Left kidney (tissue), 8 donors: ENCODE measurements at places on chromosomes 1 and 21. TPM values are rescaled to one million over a fixed set of nuclear protein-coding genes. Genes with fewer than 3 reads are reported as not detected.

The OR6K3 gene
- 0.10 TPM for polyA plus RNA-seq

DNA sequence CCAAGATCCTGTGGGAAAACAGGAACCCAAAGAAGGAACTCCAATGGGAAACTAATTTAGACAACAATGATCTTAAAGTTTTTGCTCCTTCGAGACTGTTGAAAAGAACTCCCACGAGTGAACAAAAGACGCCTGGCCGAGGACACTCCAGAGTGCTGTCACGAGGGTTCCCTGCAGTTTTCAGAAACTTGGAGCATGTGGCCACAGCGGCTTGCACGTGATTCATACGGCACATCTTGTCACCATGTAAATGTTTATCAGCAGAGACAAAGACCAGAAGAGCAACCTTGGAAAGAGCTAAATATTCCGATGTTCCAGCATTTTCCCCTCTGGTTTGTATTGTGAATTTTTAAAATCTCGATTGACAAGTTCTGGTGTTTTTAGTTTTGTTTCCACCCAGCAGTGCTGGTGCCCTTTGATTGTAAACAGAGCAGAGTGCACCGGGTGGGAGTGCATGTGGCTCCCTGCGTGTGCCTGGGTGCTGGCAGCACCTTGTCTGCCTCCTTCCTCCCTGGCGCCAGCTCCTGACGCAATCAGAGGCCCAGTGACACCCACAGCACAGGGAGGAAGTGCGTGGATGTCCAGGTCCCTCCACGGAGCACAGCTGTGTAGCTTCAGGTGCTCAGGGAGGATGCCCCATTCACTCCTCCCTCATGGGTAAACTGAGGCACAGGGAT is 23.0 kb downstream of the LRRC3 start:
- no peak for DNase-seq

DNA sequence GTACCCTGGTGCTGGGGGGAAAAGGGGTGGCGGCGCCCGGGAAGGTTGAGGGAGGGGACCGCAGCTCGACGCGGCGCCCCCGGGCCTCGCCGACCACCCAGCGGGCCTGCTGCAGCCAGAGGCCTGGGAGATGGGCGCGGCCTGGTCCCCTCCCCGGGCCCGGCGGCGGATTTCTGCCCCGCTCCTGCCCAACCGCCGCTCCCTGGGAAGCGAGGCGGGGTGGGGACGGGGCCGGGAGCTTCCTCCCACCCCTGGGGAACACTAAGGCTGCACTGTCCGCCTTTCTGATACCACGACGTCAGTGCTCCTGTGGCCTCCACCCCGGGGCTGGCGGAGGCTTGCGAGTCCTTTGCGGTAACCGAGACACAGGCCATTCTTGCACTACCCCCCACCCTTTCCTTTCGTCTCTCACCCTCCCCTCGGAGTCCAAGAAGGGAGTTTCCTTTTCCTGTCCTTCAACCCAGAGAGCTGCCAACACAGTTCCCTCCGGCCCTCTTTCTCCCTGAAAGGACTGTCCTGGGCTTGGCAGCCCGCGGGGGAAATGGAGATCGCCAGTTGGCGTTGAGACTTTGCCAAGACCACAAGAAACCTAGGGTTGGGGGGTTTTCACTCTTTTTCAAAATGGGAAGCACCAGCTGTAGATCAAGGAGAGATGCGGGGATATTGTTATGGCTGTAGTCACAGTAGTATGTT is 742 bp downstream of the SH3GLB1 start:
- peak; percentile 60 for DNase-seq

GRCh38 chr1:98898940-98899339 is 105.7 kb downstream of the PLPPR5 start:
- DNase-seq = no peak

- DNase-seq = no peak
Observed at GRCh38 chr1:39081271-39082009, 55.3 kb downstream of the NDUFS5 start.

GRCh38 chr1:203796236-203796605 is 798 bp downstream of the ZBED6 start:
- DNase-seq = peak; percentile 51

DNA sequence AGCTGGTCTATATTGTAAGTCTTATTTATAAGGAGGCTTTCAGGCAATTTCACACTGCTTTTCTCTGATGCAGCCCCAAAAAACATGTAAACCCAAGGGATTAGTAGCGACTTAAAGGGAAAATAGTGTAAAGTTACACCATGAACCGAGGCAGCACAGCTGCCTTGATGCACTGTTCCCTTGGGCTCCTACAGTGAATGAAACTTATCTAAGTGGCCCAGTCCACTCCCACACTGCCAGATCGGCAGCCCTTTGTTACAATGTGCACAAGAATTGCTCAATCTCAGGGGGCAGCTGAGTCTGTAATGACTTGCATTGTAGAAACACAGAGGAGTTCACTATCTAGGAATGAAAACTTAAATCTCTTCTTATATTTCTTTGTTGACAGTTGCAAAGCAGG is 120.8 kb upstream of the ADGRL2 start:
- no peak for DNase-seq

DNA sequence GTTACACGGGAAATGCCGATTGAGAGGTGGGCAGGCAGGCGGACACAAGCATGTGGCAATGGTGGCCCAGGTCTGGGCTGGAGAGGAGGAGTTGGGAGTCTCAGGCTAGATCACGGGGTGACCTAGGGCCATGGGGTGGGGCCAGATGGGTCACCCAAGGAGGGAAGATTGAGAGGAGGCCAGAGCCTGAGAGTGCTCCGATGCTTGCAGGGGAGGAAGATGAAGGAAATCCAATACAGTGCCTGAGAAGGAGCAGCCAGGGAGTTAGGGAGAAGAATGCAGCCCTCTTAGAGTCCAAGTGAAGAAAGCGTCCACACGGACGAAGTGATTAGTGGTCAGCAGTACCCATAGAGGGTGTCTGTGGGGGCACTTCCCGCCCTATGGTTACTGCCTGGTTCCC is 61.4 kb upstream of the FAM3B start:
- no peak for DNase-seq

DNA sequence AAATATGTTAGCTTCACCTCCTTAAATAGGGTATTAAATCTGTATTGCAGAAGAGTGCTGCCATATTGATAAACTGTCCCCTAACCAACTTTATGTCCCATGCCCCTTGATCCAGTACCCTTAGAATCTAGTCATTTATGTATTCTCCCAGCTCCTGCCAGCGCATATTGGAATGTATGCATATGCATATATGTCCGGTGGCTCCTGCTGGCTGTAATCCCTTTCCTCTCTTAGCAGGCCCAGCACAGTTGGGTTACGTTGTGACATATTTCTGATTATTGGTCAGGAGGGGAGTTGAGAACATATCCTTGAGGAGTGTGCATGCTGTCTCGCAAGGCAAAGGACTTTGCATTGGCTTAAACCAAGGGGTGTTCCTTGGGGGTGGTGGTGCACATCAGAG is 29.2 kb upstream of the CREG1 start:
- no peak for DNase-seq

DNA sequence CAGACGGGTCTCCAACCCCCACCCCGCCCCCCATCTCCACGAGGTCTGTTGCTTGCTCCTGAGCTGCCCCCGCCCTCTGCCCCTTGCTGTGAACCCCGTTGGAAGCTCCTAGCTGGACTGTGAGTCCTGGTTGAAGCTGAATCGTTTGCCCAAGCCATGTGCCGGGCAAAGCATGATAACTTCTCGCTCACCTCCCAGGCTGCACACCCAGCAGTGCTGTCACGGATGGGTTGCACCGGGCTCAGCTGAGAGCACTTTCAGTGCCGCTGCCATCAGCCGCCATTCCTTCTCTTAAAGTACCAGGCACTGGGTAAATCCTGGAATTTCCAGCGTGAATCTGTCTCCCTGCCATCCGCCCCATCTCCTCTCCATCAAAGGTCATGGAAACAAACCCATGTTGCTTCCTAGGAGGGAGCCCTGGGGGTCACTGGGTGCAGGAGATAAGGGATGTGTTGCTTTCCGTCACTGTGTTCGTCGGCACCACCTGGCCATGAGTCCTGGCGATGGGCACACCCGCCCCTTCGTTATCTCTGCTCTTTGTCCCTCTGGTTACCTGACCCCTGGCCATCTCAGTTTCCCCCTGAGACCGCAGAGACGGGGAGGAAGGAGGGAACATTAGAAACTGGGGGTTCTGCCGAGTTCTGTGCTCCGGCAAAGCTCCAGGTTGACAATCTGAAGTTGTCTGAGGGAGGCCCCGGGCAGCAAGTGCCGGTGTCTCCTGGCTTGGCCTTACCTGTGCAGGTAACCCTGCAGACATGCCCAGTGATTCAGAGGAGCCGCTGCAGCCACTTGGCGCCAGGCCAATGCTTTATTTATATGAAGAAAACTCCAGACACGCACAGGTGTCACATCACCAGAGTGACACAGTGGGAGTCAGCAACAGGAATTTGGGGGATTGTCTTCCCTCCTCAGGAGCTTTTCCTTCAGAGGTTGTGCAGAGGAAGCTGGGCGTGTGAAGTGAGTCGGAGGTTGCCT is 2.7 kb downstream of the PDE9A start:
- no peak for DNase-seq

GRCh38 chr1:215076322-215076721 is 6.2 kb upstream of the KCNK2 start:
- no peak for DNase-seq

- DNase-seq = no peak
Observed at GRCh38 chr1:201354901-201355295, 22.6 kb downstream of the TNNT2 start.

The SPATA46 gene
- polyA plus RNA-seq = 2.2 TPM

DNA sequence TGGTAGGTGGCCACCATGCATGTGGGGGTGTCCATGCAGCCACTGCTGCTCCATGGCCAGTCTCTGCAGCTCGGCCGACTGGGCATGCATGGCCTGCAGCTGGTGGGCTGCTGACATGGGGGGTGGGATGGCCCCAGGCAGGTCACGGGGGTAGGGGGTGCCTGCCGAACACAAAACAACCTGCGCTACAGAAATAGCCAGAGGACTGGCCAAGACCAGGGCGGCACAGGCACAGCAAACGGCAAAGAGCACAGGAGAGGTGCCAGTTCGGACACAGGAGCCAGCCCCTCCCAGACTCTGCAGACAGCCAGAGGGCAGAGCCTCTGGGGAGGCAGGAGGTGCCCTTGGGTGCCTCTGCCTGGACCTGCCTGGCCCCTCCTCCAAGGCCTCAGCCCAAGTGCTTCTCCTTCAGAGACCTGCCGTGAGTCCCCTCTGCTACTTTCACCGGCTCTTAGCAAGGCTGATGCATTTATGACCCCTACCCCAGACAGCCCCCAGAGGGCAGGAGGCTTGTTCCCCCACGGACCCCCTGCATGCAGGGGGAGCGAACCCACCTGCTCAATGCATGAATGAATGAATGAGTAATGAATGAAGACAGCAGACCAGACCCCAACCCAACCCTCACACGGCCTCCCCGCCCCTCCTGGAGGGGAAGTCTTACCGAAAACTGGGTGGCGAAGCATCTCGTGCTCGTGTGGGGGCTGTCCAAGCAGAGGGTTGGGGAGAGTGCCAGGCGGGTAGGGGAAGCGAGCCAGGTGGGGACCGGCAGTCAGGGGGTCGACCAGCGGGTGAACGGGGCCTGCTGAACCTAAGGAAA is 37.7 kb downstream of the SLC45A1 start:
- no peak for DNase-seq

DNA sequence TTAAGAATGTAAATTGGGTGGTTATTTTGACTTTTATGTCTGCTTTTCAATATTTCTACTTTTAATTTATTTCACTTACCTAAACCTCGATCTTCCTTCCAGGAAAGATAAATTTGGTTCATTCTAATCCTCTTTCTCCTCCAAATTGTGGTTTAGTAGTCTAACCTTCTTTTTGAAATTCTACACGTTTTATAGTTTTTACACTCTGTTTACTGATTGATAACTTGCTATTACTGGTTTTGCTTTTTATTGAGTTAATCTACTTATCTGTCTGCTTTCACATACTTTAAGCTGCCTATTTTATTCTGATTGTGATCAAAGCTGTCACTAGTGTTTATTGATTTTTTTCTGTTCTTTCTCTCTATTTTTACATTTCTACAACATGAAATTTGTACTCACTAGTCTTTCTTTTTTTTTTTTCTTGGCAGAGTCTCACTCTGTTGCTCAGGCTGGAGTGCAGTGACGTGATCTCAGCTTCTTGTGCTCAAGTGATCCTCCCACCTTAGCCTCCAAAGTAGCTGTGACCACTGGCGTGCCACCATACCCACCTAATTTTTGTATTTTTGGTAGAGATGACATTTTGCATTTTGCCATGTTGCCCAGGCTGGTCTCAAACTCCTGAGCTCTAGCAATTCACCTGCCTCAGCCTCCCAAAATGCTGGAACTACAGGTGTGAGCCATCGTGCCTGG is 27.9 kb upstream of the ERRFI1 start:
- no peak for DNase-seq

GRCh38 chr1:40895601-40896000 is 33.4 kb upstream of the CITED4 start:
- no peak for DNase-seq

DNA sequence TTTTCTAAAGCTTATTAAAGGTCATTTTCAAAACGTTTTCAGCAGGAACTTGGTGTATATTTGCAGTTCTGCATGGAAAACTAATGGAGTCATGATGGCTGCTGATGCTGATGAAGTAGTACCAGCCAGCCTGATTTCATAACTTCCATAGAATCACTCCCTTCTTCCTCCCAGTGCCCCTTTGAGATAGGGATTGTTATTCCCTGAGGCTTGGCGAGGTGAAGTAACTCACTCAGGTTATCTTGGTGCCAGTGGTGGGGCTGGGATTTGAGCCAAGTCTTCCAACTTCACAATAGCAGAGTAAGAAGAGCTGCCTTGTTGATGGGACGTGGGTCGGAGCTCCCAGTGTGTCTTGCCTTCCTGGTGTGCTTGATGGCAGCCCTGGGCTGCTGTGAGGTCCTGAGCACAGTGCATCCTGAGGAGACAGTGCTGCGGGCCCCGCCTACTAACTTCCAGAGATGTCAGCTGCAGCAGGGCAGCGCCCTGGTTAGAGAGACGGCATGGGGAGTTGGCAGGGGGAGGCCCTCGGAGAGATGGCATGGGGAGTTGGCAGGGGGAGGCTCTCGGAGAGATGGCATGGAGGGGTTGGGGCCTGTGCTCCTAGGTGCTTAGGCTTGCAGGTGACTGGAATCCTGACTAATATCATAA is 92.6 kb downstream of the PCBP3 start:
- no peak for DNase-seq

GRCh38 chr1:209485167-209485566 is 98.3 kb upstream of the CAMK1G start:
- no peak for DNase-seq

DNA sequence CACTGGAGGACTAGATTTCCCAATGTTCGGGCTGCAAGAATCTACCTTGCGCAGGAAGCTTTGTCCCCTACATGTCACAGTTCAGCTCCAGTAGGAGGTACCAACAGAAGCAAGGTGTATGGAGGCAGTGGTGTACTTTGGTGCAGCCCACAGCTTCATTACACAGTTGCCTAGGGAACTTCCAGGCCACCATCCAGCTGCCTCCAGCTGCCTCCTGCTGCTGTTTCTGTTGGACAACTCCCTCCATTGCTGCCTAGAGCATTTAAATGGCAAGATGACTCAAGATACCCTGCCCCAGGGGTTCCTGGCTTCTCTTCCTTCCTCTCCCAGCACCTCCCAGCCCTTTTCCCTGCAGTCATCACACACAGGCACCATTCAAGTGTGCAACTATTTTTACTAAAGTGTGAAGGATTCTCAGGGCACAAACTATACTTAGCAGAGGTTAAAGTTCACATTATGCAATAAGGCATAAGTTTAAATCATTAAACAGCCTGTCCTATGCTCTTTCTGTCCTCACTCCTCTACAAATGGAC is 39.0 kb upstream of the ATP1A1 start:
- DNase-seq = no peak

The ALG14 gene
- 9.5 TPM for polyA plus RNA-seq

The COX20 gene
- polyA plus RNA-seq = 110 TPM

- DNase-seq = no peak
Observed at GRCh38 chr1:234683861-234684632, 74.1 kb upstream of the IRF2BP2 start.

- DNase-seq = no peak
Observed at GRCh38 chr1:245983294-245983967, 523.6 kb downstream of the SMYD3 start.

- DNase-seq = no peak
Observed at GRCh38 chr1:213761845-213762407, 225.8 kb upstream of the PROX1 start.
